ENCODE measurements at places on chromosomes 4 and X.

GRCh38 chr4:140837736-140838135 is 81.6 kb upstream of the TBC1D9 start:
- no peak for DNase-seq

DNA sequence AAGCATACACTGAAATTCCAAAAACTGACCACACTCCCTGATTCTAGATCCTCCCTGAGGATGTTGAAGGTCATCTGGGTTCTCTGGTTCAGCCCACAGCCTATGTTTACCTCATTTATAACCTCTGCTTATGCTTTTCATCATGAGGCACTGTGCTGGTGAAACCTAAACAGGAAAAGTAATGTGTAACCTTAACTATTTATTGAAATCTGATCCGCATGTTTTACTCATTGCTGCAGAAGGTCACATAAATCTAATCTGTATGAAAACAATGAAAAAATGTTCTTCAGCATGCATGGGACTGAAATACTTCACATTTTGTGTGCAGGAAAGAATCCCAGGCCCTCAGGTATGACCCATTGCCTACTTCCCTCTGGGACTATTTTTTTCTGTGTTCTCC is 30.3 kb downstream of the UCHL1 start:
- DNase-seq, result no peak

GRCh38 chrX:44223150-44223549 is 120.3 kb downstream of the EFHC2 start:
- DNase-seq, result no peak

GRCh38 chrX:154714925-154715324 is 36.0 kb downstream of the GAB3 start:
- no peak for DNase-seq

- no peak for DNase-seq
Observed at GRCh38 chr4:47413521-47413920, 50.0 kb downstream of the COMMD8 start.

- DNase-seq, result no peak
Observed at GRCh38 chr4:76634220-76634619, 199.2 kb downstream of the SHROOM3 start.

DNA sequence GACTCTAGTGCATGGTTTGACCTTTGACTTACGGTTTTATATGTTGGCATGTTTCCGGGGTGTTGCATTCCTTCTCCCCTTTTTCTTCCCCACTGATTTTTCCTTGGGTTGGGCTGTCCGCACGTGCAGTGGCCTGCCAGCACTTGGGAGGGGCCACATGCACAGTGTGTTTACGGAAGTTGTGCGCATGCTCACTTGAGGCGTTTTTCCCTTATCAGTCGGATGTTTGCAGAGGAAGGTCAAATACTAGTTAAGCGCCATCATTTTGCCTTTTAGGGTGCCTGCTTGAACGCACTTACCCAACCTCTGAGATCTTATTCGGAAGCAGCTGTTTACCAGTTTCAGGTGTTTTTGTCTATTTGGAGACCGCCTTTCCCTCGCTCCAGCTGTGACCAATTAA is 653.9 kb upstream of the AADAT start:
- no peak for DNase-seq

GRCh38 chr4:6019316-6020263 is 1.4 kb upstream of the C4orf50 start:
- no peak for DNase-seq

- no peak for DNase-seq
Observed at GRCh38 chrX:37873220-37873619, 25.8 kb upstream of the DYNLT3 start.

- no peak for DNase-seq
Observed at GRCh38 chr4:183229397-183229796, 90.7 kb downstream of the CLDN22 start.

- DNase-seq, result no peak
Observed at GRCh38 chr4:164402554-164402953, 351.4 kb upstream of the SMIM31 start.

- no peak for DNase-seq
Observed at GRCh38 chrX:65598559-65599147, 64.1 kb upstream of the LAS1L start.

GRCh38 chr4:151792530-151792929 is 31.7 kb upstream of the GATB start:
- no peak for DNase-seq

GRCh38 chrX:104347860-104348259 is 93.1 kb upstream of the ESX1 start:
- no peak for DNase-seq

GRCh38 chr4:185654311-185654710 is 119.0 kb upstream of the PDLIM3 start:
- DNase-seq, result no peak

GRCh38 chr4:67071641-67072040 is 473.7 kb downstream of the CENPC start:
- no peak for DNase-seq

- DNase-seq, result peak; percentile 36
Observed at GRCh38 chr4:151801547-151802516, 41.0 kb upstream of the GATB start.

- no peak for DNase-seq
Observed at GRCh38 chr4:181755846-181756245, 487.4 kb upstream of the TENM3 start.

GRCh38 chr4:148834804-148835631 is 392.8 kb upstream of the NR3C2 start:
- DNase-seq, result no peak

DNA sequence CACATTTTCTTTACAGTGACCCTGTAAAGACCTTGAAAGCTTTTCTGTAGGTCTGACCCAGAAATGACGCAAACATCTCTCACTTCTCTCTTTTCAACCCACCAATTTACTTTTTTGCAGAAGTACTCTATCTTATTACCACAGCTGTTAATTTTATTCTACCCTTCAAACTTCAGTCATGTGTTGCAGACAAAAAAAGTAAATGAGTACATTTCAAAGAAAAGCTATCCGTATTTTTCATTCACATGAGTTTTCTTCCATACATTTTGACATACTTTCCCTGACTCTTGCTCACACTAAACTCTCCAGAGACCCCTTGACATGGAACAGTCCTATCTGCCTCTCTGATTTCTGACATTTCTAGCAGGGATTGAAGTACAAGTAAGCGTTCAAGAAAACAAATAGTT is 51.7 kb downstream of the SLC7A11 start:
- DNase-seq, result no peak

DNA sequence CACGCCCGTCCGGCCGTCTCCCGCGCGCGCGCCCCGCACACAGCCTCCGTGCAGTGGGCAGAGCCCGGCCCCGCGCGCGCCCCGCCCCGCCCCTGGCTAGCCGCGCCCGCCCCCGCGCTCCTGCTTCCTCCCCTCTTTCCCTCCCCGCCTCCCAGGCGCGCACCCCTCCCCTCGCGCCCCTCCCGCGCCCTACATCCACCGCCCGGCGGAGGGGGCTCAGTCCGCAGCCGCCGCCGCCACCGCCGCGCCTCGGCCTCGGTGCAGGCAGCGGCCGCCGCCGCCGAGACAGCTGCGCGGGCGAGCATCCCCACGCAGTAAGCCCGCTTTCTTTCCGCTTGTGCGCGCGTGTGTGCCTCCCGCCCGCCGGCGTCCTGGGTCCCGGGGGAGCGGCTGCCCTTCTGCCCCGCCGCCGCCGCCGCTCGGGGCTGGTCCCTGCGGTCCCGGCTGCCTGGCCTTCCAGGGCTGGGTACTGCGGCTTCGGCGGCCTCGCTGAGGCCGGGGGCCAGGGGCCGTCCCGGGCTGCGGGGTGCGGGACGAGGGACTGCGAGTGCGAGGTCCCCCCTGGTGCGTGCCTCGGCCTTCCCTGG is at the start of gene FHL1:
FHL1 (plus strand) TSS at position 219 of the 587 bp plus-strand sequence.
- DNase-seq, result peak; percentile 53

DNA sequence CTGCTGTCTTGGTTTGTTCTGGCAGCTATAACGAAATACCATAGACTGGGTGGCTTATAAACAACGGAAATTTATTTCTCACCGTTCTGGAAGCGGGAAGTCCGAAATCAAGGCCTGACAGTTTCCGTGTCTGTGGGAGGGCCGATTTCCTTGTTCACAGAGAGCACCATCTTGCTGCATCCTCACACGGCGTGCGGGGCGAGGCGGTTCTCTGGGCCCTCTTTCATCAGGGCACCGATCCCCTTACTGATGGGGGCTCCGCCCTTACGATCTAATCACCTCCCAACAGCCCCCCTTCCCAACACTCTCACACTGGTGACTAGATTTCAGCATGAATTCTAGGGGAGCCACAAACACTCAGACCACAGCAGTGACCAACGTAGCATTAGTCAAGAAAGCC is 578.3 kb upstream of the FAT1 start:
- no peak for DNase-seq

- no peak for DNase-seq
Observed at GRCh38 chr4:142547974-142548373, 298.1 kb downstream of the INPP4B start.

- DNase-seq, result no peak
Observed at GRCh38 chr4:93261207-93261606, 567.3 kb upstream of the ATOH1 start.

- DNase-seq, result no peak
Observed at GRCh38 chr4:156983366-156983765, 11.8 kb upstream of the PDGFC start.

GRCh38 chr4:51895816-51896408 is 53.0 kb downstream of the DCUN1D4 start:
- peak; percentile 5 for DNase-seq

- DNase-seq, result no peak
Observed at GRCh38 chr4:105399532-105400161, 74.2 kb downstream of the PPA2 start.

GRCh38 chr4:13627178-13627605 is 333 bp downstream of the BOD1L1 start:
- no peak for DNase-seq

- no peak for DNase-seq
Observed at GRCh38 chrX:1435241-1435895, 17.3 kb downstream of the ASMTL start.

DNA sequence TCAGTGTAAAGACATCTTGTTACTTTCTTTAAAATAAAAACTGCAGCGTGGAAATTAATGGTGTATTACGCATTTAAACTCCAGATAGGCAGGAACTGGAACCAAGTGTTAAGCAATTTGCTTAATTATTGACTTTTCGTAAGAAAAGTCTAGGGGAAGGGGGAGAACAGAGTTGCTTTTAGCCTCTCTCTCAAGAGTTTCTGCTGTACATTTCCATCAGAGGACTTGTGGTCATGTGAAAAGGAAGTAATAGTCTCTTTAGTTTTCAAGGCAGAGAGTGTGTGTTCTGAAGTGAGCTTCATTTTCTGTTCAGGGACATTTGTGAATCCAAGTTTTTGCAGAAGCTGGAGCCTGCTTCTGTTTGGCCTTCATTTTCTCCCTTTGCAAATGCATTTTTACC is 127.2 kb downstream of the UBE2K start:
- no peak for DNase-seq

GRCh38 chr4:88522702-88523324 is 763 bp downstream of the PYURF start:
- peak; percentile 16 for DNase-seq

- no peak for DNase-seq
Observed at GRCh38 chr4:66489370-66489769, 819.1 kb upstream of the EPHA5 start.

- DNase-seq, result no peak
Observed at GRCh38 chrX:115949900-115950822, 220.4 kb upstream of the AGTR2 start.

- DNase-seq, result no peak
Observed at GRCh38 chr4:79852305-79852730, 220.7 kb downstream of the ANTXR2 start.

- no peak for DNase-seq
Observed at GRCh38 chr4:147409350-147409749, 71.5 kb upstream of the EDNRA start.

DNA sequence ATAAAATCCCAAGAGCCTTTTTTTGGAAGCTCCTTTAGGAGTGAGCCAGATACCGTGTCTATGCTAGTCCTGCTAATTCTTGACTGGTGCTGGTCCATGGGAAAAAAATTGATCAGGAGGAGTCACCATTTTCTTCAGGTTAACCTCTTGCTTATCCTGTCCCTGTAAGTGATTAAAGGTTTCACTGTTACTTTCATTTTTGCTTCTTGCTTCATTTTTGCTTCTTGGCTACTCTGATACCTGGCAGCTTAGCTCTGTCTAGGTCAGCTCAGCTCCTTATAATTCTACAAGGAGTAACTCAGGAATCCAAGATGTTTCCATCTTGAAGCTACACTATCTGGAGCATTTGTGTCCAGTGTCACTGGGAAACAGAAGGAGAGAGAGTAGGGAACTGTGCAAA is 45.7 kb downstream of the AFM start:
- DNase-seq, result no peak

- DNase-seq, result peak; percentile 72
Observed at GRCh38 chrX:53088136-53088974, 5.6 kb upstream of the KANTR start.

DNA sequence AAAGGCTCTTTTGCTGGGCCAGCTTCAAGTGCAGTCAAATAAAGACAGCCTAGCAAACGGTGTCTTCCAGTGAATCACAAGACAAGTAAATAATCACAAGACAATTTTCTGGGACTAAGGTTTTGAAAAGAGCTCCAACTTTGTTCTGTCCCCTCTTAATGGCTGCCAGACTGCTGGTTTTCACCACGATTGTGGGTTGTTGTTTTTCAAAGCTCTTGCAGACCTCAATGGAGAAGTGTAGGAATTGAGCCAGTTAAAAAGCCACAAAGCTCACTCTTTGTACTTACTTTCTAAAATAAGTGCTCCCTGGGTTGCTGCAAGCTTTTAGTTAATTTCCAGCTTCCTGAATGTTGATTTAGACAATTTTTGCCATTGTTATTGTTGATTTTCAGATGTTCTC is 405.8 kb upstream of the HTR2C start:
- no peak for DNase-seq

GRCh38 chr4:6641971-6642320 is 1.5 kb downstream of the MRFAP1 start:
- no peak for DNase-seq

DNA sequence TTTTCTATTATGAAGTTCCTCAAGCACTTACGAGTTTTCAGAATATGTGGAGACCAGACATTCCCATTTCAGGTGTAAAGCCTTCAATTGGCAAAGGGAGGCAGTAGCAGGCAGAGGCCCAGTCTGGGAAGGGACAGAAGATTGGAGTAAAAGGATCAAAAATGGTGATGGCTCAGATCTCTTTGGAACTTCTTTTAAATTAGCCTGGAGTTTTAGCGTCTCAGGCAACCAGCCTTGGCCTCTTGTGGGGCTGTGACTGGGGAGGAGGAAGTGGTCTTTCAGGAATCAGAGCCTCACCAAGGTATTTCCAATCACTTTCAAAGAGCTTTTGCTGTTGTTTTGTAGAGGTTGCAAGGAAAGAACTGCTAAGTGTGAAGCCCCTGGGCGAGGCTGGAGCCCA is 239.1 kb downstream of the FRAS1 start:
- no peak for DNase-seq

Measured in activated T-helper 9 cell treated with anti-CD3 and anti-CD28 coated beads, Interleukin-2, amount 50 U/mL, for 16 hours (primary cell).